ENCODE measurements at places on chromosomes 3 and 15.
A peak's percentile ranks its signal among the peaks of the same experiment; 100 is the strongest.

GRCh38 chr3:105254154-105254553 lies 112.6 kb upstream of the ALCAM start:
- DNase-seq = no peak

DNA sequence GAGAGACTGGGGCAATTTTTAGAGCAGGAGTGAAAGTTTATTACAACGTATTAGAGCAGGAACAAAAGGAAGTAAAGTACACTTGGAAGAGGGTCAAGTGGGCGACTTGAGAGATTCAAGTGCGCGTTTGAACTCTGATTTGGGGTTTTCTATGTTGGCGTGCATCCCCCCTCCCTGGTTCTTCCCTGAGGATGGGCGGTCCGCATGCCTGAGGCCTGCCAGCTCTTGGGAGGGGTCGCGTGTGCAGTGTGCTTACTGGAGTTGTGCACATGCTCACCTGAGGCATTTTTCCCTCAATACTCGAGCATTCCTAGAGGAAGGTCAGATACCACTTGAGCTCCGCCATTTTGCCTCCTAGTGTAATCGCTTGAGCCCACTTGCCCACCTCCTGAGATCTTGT lies 10.4 kb upstream of the CHAC1 start:
- DNase-seq = no peak

GRCh38 chr3:24645047-24645446 lies 150.4 kb upstream of the THRB start:
- DNase-seq = no peak

DNA sequence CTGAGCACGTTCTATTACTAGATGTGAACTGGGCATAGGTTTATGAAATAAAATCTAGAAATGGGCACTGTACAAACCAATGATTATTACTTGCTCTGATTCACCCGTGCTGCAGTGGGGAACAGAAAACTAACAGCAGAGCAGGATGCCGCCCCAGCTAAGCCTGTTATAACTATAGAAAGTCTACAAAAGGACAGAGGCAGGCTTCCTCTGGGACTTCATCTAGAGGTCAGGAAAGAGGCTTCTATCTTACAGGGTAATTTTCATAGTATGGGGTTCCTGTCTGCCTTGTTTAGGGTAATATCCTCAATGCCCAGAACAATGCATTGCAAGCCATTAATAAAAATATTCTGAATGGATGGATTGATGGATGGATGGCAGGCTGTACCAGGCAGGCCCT lies 177.0 kb upstream of the TBL1XR1 start:
- DNase-seq = no peak

DNA sequence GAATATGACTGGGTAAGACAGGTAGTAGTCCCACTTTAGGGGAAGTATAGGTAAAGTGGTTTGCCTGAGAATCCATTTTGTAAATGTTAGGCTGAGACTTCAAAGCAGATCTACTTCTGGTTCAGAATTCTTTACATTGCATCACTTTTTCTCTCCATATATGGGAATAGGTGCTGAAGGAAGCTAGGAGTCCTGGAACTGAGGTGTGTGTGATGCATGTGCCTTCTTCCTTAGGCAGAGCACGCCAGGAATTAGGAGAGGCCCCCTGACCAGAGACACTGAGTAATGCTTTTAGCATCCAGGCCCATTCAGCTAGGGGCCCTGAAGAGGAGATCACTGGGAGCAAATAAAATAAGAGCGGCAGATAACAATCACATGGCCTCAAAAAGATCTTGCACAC lies 69.2 kb upstream of the DCP1A start:
- no peak for DNase-seq

GRCh38 chr3:71469138-71469435 lies 114.4 kb downstream of the FOXP1 start:
- DNase-seq = no peak

GRCh38 chr3:29567501-29567900 lies 286.6 kb downstream of the RBMS3 start:
- no peak for DNase-seq

GRCh38 chr15:85091990-85092389 lies 110.3 kb downstream of the PDE8A start:
- DNase-seq = no peak

GRCh38 chr3:68931406-68932149 lies 769 bp downstream of the TAFA4 start:
- DNase-seq = no peak

- DNase-seq = no peak
Observed at GRCh38 chr3:194381460-194381875, 11.9 kb upstream of the LRRC15 start.

DNA sequence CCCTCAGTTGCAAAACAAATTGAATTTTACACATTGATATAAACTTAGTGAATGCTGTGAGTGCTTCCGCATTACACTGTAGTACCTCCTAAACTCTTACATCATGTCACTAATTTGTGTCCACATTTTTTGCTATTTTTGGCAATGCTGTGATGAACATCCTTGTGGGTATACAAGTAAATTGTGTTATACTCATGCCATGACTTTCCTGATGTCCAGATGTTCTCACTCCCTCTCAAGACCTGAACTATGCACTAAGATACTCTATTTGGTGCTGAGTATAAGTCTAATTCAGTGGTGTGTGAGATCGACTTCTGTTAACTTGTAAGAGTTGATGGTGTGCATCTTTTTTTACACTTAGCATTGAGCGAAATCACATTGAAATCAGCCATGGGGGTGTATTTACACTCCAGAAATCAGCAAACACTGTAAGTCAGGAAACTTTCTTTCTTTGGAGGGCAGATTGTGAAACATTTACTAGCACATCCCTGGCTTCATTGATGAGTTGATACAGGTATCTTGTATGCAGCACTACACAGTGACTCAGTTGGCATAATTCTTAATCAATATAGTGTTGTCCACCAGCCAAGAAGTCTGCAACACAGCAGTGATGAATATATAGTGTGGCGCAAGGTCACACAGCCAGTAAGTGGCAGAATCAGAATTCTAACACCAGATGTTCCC lies 228.1 kb upstream of the RORA start:
- no peak for DNase-seq

GRCh38 chr3:150291515-150291914 lies 116.6 kb upstream of the TSC22D2 start:
- no peak for DNase-seq

- DNase-seq = peak; percentile 97
Observed at GRCh38 chr3:172550347-172550943, 27.2 kb upstream of the TNFSF10 start.

- DNase-seq = no peak
Observed at GRCh38 chr3:46670891-46671427, 22.5 kb downstream of the ALS2CL start.

- no peak for DNase-seq
Observed at GRCh38 chr3:161630794-161631193, 134.2 kb downstream of the OTOL1 start.

- DNase-seq = no peak
Observed at GRCh38 chr15:100097342-100098127, 244.2 kb downstream of the ADAMTS17 start.

DNA sequence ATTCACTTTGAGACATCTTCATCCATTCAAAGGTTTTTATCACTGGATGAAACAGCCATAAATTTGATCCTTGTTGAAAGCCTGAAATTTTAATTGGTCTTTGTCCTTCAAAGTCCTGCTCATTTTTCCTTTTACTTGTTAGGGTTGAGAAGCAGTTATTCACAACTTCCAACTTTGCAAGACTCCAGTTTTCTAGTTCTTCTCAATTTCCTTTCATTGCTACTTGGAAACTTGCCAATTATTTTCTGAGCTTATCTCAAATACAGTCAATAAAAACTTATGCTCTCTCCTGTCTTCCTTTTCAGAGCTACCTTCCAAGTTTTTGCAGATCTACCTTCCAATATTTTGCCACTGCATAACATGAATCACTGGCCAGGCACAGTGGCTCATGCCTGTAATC lies 23.7 kb upstream of the CD276 start:
- DNase-seq = no peak

- no peak for DNase-seq
Observed at GRCh38 chr15:86336051-86336788, 256.5 kb downstream of the AGBL1 start.

- no peak for DNase-seq
Observed at GRCh38 chr15:29811691-29812383, 10.4 kb downstream of the TJP1 start.

GRCh38 chr3:123126031-123126430 lies 59.2 kb downstream of the PDIA5 start:
- DNase-seq = no peak

DNA sequence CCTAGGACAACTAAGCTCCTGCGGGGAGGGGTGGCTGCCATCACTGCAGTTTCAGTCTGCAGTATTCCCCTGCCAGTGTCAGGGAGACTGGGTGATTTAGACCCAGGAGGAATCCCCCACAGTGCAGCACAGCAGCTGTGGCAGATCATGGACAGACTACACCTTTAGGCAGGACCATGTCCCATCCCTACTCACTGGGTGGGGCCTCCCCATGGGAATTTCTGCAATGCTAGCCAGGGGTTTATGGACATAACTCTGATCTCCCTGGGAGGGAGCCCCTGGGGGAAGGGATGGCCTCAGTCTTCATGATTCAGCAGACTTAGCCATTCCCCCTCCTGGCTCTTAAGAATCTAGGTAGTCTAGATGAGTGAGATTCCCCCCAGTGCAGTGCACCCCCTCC lies 130.1 kb upstream of the STAC start:
- no peak for DNase-seq

- DNase-seq = no peak
Observed at GRCh38 chr3:134315286-134316106, 58.8 kb downstream of the AMOTL2 start.

DNA sequence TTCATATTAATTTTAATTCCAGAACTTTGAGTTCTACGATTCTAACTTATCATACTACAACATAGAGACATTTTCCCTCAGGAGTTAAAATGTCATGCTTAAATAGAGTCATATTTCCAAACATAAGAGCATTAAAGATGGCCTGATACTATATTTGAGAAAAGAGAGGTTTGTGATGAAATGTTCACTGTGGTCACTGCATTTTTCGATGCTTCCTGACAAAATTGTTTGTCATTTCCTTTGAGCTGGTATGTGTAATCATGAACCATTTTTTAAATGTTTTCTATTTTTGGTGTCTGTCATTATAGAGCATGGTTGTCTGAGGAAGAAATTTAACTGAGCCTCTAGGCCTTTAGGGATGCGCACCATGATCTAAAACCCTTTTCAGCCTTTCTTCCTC lies 721.4 kb upstream of the NR2F2 start:
- DNase-seq = no peak

DNA sequence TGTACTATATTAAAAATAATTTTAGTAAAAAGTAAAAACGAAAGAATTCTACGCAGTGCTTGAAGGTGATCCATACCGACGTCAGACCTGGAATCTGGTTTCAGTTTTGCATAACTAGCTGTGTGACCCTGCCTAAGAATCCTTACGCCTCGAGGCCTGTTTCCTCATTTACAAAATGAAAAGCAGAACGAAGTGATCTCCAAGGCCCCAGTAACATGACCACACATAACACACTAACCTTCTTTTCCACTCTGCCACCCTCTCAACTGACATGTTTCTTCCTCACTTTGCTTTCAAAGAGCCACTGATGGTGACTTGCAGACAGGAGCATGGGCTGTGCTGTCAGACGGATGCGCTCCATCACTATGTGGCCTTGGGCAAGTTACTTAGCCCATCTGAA lies 4.8 kb downstream of the MESD start:
- no peak for DNase-seq

DNA sequence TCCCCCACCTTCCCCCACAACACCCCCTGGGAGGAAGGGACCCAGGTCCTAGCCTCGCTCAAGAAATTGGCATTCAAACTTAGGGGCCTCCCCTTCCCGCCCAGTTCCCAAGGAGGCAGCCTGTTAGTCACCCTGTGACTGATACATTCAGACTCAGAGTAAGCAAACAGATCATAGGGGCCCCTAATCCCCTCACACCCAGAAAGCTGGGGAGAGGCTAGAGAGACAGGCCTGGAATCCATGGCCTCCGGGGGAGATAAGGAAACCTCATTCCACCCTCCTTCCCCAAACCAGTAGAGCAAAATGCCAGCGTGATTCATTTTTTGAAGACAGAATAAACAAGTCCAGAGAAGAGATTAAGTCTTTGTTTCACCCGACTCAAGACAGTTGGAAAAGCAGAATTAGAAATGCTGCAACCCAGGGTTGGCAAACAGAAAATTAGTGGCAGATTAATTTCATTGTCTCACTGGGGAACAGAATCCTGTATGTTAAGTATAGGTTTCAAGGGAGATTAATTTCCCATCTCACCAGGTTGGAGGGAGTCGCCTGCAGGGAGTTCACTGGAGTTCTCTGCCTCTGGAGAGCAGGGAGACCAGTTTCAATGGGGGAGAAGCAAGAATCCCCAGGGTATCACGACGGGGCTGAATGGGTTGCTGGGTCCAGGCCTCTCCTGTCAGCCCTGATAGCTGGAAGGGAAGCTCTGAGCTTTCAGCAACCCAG lies 268.3 kb downstream of the UACA start:
- DNase-seq = no peak

DNA sequence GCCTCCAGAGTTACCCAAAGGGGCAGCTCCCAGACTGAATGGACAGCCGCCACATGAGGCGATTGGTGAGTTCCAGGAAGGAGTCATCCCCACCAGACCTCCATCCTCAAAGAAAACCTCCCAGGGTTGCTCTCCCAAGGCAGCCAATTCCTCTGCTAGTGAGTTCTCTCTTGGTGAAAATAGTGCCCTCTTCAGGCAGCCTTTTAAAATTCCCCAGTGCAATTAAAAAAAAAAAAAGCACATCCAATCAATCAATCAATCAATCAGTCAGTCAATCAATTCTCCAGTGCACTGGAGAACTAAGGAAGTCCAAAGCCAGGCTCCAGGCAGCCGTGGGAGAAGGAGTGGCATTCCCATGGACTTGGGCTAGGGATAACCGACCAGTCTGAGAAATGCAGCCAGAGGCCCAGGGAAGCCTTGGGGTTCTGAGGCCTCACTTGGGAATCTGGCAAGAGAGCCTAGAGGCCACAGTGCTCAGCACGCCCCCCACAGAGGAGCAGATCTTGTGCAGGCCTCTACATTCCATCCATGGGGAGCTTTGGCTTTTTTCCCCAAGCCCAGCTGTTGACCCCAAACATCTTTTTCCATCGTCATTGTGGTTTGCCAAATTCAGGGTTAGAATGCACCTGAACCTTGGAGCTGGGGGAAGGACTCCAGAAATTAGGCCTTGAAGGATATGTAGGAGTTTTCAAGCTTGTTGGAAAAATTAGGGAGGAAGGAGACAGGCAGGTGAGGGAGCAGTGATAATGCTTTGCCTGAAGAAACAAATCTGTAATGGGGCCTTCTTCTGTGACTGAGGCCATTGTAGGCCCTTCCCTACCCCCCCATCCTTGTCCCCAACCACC lies 4.8 kb downstream of the PAQR5 start:
- DNase-seq = no peak

- DNase-seq = no peak
Observed at GRCh38 chr3:66475386-66476020, 25.3 kb downstream of the LRIG1 start.

GRCh38 chr15:69666441-69666882 lies 213.8 kb downstream of the RPLP1 start:
- no peak for DNase-seq

DNA sequence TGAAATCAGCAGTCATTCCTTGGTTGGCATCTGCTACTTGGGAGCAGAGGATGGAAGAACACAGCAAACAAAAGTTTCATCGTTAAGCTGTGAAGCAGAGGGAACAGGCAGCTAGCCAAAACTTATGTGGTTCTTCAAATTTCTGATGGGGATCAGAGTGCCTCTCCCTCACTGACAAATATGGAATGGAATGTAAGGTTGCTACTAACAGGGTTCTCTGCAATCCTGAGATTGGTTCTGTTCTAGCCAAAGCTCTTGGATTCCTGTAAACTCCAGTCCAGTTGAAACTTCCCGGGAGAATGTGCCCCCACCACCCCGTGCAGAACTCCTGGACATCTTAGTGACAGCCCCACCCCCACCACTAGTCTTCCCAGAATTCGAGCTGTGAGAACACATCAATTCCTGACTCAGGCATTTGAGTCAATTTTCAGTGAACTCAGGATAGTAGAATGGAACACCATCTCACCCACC lies 55.9 kb upstream of the PHLDB2 start:
- no peak for DNase-seq
